Stimulated activated CD4-positive, alpha-beta T cell treated with anti-CD3 and anti-CD28 coated beads, Interleukin-15, amount 100 ng/mL, for 1 hour (primary cell): ENCODE measurements at places on chromosomes 1 and 21.
A peak's percentile ranks its signal among the peaks of the same experiment; 100 is the strongest.

DNA sequence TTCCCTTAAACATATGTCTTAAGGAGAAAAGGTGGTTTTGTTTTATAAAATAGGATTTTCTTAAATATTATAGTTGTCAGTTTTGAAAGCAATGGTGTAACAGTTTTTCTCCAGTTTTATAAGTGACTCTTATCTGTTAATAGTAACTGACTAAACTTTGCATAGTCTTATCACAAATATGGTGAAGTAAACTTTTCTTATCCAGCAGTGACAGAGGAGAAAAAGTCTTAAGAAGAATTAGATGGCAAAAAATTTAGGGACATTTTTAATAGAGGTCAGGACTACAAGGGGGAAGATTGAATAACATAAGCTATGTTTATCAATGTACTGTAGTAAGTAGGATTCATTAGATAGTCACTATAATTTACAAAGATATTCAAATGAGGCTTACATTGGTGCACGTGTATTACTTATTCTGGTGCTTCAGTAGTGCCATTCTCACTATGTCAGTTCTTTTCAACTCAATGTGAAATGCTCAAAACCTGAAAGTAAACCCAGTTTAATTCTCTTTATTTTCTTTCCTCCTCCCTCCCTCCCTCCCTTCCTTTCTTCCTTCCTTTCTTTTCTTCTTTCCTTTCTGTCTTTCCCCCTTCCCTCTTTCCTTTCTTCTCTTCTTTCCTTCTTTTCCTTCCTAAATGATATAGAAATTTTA is 26.1 kb downstream of the F3 start:
- DNase-seq, result no peak

- no peak for DNase-seq
Measured at GRCh38 chr1:228885845-228886244, 150.6 kb downstream of the RHOU start.

GRCh38 chr1:22976461-22977243 is 4.0 kb upstream of the LACTBL1 start:
- peak; percentile 8 for DNase-seq

DNA sequence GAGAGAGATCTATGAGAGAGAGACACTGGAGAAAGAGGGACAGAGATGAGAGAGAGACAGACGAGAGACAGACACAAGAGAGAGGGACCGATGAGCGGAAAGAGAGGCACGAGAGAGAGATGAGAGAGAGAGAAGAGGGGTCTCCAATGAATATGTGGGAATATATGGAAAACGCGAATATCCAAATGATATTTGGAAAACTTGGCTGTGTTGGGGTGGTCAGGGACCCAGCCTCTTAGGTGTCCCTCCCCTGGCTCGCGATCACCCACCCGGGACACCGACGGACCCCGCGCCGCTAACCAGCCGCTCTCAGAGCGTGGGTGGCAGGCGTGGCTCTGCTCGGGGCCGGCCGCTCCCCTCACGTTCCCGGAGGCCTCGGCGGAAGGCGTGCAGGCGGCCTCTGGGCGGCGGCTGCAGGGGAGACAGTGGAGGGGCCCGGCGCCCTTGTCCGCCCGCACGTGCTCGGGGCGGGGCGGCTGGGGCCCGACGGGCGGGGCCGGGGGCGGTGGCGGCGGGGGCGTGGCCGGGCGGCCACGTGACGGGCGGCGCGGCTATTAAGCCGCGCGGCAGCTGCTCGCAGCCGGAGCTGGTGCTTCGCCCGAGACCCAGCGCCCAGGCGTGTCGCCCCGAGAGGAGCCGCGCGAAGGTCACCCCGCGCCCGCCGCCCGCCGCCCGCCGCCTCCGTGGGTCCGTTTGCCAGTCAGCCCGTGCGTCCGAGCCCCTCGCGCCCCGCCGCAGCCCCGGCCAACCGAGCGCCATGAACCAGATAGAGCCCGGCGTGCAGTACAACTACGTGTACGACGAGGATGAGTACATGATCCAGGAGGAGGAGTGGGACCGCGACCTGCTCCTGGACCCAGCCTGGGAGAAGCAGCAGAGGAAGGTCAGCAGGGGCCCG is at the start of gene ACTN2:
ACTN2 (plus strand) TSS at position 583 of the 898 bp plus-strand sequence; CDS start at position 758, 175 bp downstream.
- no peak for DNase-seq

DNA sequence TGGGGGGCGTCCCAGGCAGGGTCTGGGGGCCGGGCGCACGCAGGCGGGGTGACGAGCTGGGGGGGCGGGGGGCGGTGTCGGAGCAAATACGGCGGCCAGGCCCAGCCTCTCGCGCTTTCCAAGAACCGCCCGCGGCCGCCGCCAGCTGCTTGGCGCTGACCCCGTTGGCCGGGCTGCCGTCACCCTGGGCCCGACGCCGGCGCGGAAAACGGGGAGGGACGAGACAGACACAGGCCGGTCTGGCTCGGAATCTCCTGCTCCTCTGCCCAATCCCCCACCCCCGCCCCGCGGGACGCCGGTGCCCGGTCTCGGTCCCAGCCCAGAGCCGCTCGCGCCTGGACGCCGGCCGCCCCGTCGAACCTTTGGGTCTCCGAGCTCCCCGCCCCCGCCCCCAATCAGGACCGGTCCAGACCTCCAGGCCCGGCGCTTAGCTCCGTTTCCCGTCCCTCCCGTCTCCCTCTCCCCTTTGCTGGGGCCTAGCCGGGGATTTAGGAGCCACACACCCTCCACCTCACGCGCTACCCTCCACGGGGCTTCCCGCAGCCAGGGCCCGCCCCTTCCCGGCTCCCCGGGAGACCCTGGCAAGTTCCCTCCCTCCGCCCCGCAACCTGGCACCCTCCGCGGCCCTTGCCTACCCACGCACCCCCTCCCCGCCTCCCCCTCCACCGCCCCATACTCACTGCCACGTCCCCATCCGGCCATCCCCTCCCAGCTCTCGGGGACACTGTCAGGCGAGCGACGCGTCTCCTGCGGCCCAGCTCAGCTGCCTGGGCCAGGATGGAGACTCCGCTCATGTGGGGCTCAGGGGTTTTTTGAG is 800 bp upstream of the MMP23B start:
- no peak for DNase-seq
